Bronchial epithelial cell (primary cell): ENCODE measurements at places on chromosomes 5 and 9.

DNA sequence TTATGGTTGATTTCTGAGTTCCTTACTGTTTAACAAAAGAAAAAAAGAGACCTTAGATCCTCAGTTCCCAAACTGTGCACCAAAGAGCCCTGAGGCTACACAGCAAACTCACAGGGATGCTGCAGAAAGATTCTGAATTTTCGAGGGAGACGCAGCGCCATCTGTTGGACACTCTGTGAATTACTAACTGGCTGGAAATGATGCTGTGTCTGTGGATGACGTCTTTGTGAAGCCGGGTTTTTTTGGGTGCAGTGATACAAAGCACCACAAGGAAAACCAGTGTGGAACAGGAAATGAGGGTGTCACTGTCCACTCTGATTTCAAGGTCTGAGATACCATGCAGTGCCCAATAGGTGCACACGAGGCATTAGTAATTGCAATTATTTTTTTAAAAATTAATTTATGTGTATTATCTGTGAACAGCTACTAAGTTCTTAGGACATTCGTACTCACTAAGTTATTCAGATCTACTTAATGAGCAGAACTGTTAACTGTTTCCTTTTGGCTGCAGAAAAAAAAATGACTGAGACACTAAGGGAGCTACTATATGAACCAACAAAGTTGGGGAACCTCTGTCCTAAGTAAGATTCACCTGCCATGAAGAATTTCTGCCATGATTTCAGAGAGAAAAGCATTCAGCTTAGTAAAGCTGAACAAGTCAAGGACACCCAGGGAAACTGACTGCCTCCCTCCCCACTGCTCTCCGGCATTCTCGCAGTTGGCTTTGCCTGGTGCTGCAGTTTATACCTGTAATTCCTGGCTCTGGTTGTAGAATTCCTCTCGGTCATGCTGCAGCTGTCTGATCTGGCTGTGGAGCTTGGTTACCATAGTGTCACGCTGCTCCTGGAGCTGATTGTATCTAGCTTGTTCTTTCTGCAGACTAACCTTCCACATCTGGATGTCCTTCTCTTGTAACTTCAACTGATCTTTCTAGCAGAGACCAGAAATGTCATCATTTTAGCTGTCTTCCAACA lies 23.4 kb downstream of the SPACA9 start:
- peak; percentile 80 for DNase-seq

- no peak for DNase-seq
Observed at GRCh38 chr5:56763182-56763581, 52.2 kb upstream of the MAP3K1 start.

GRCh38 chr9:36263683-36264082 lies 5.4 kb upstream of the GNE start:
- DNase-seq, result no peak

DNA sequence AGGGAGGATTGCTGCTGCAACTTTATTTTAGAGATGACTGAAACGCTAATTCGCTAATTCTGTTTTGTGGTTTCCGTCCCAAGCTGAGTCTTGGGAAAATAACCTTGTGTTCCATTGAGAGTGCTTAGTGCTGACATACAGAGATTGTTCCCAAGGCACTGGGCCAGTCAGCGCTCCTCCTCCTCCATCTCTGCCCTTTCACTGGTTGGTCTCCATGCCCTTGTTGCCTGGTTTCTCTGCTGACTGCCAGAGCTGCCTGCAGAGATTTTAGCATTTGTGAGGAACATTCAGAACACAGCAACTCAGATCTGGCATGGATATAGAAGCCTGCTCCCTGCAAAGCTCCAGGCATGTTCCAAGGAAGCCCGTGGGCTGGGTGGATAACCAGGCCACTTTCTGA lies 126.0 kb upstream of the IRX2 start:
- DNase-seq, result no peak

DNA sequence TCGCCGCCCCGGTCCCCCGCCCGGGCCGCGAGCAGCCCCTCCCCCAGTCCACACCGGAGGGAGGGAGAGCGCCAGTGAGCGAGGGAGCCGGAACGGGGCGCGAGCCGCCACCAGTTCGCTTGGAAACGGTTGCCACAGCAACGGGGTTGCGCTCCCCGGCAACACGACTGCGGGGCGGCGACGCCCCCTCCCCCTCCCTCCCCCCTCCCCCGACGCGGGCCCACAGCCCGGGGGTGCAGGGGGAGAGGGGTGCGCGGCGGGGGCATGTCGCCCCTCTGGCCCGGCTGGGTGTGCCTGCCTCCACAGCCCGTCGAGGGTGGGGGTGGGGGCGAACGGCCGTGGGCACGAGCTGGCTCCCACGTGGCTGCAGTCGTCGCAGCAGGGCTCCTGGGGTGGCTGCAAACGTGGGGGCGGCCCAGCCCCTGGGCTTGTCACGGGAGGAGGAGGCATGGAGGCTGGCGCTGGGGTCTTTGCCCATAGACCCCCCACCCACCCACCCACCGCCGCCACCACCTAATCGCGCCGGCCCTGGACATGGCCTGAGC lies 524 bp downstream of the PRR7 start:
- no peak for DNase-seq

DNA sequence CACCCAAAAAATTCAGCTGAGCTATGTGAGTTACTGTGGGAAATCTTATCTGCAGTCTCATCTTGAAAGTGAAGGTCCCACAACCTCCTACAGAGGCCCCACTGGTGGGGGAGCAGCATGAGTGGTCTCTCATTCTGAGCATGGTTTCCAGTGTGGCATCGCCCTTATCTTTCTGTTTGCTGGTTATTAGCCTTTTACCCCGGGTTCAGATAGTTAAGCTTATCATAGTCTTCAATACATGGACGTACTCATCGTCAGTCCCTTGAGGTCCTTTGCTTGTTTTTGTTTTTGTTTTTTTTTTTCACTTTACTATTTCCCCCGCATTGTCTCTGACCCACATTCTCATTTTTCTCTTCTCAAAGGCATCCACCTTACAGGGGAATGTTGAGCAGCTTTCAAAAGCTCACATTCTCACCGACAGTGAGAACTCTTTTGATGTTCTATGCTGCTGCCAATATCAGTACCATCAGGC lies 7.7 kb upstream of the HAVCR2 start:
- DNase-seq, result no peak

GRCh38 chr5:66633754-66634153 lies 37.6 kb downstream of the MAST4 start:
- no peak for DNase-seq

- DNase-seq, result no peak
Observed at GRCh38 chr5:34621277-34622097, 34.6 kb upstream of the RAI14 start.

- DNase-seq, result no peak
Observed at GRCh38 chr9:96493757-96494156, 43.8 kb downstream of the HABP4 start.

DNA sequence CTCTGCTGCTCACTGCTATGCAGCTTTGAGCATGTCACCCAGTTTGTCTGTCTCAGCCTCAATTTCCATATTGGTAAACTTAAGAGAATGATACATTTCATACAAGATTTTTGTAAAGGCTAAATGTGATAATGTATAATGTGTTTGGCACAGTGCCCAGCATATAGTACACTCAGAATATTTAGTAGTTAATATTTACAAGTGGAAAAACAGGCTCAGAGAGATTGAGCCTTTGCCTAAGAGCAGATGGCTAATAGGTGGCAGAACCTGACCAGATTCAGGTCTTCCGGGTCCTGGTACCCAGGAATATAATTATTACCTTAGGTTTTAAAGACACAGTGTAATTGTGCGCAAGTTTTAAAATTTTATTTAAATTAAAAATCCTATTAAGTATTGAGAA lies 46.8 kb upstream of the KIAA1958 start:
- no peak for DNase-seq

- DNase-seq, result peak; percentile 90
Observed at GRCh38 chr5:67301285-67301903, 104.8 kb upstream of the CD180 start.

- DNase-seq, result peak; percentile 81
Observed at GRCh38 chr9:86721226-86721781, 226.0 kb downstream of the GAS1 start.

GRCh38 chr5:103411711-103412110 lies 150.9 kb downstream of the NUDT12 start:
- DNase-seq, result no peak

GRCh38 chr5:33223563-33224284 lies 217.0 kb upstream of the TARS1 start:
- no peak for DNase-seq

GRCh38 chr9:126838895-126839294 lies 21.5 kb upstream of the ZBTB34 start:
- no peak for DNase-seq

- no peak for DNase-seq
Observed at GRCh38 chr9:2723376-2724065, 6.2 kb downstream of the KCNV2 start.

- DNase-seq, result no peak
Observed at GRCh38 chr5:77353251-77353650, 138.9 kb downstream of the WDR41 start.

GRCh38 chr9:88551546-88552137 lies 16.7 kb downstream of the NXNL2 start:
- DNase-seq, result no peak

- DNase-seq, result no peak
Observed at GRCh38 chr9:8962084-8962483, 1162.5 kb upstream of the DMAC1 start.

- peak; percentile 14 for DNase-seq
Observed at GRCh38 chr9:22529426-22530199, 83.0 kb downstream of the DMRTA1 start.

- DNase-seq, result no peak
Observed at GRCh38 chr9:124754289-124754688, 16.8 kb downstream of the NR6A1 start.

GRCh38 chr5:35485487-35485886 lies 132.2 kb upstream of the SPEF2 start:
- DNase-seq, result no peak

- no peak for DNase-seq
Observed at GRCh38 chr5:119694284-119694683, 64.9 kb downstream of the FAM170A start.

- DNase-seq, result no peak
Observed at GRCh38 chr5:28483327-28484025, 1445.1 kb upstream of the CDH9 start.

- DNase-seq, result peak; percentile 49
Observed at GRCh38 chr5:143054480-143054941, 284.3 kb downstream of the ARHGAP26 start.

DNA sequence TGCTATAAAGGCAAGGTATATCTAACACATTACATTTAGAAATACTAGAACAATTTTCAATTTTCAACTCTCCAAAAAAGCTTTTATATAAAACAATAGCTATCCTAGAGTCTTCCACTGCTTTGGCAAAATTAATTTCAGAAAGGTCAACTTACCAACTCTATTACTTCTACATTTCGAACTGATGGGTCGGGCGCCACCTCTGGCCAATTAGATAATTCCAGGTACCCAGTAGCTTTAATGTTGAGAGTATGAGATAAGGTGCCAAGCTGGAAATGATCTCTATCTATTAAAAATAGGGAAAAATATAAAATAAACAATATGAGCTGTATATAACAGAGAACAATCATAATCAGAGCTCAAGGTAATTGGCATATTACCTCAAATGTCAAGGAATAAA lies 166.6 kb downstream of the AP3B1 start:
- peak; percentile 5 for DNase-seq

DNA sequence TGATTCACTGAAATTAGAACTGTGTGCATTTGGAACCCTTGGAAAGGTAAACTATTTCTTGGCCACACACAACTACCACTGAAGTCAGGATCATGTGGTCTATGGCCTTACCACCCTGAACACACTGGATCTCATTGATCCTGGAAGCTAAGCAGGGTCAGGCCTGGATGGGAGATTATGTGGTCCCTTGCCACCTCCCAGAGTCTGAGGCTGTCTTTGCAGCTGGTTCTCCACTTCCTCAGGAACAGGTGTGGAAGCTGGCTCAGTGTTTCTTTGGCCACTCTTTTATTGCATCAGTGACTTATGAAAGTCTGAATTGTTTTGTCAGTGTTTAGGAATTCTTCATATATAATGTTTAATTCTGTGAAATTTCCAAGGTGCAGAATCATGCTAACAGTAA lies 89.2 kb downstream of the TEK start:
- DNase-seq, result no peak
